ENCODE measurements at places on chromosomes 5 and 9. TPM values are rescaled to one million over a fixed set of nuclear protein-coding genes. Genes with fewer than 3 reads are reported as not detected.

LHX2 gene
- total RNA-seq = not detected

DNA sequence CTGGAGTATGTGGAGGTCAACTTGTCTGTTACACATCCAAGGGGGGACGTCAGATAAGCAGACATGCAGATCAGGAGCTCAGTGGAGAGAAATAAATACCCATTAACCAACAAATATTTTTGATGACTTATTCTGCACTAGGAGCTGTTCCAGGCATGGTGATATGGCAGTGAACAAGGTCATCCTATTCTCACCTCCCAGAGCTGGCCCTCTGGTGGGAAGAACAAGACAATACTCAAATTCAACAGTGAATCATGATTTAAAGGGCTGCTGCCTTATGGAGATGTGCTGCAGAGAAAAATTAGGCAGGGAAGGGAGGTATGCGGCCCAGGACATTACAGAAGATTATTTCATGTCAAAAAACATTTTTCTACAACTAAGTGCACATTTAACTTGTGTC, 36.5 kb downstream of the SYK start:
- H3K27ac ChIP-seq = no peak overlapping the region
- H3K4me3 ChIP-seq = no peak overlapping the region
- DNase-seq = no peak
- H3K27me3 ChIP-seq = peaks cover under 1% of the 10 kb centered on the region
- no peaks in the 10 kb centered on the region for H3K36me3 ChIP-seq

GRCh38 chr5:109099081-109099480, 310.7 kb downstream of the PJA2 start:
- no peaks in the 10 kb centered on the region for H3K27me3 ChIP-seq
- no peak overlapping the region for H3K4me3 ChIP-seq
- DNase-seq = no peak
- H3K4me1 ChIP-seq = no peaks in the 10 kb centered on the region
- H3K36me3 ChIP-seq = no peaks in the 10 kb centered on the region

DNA sequence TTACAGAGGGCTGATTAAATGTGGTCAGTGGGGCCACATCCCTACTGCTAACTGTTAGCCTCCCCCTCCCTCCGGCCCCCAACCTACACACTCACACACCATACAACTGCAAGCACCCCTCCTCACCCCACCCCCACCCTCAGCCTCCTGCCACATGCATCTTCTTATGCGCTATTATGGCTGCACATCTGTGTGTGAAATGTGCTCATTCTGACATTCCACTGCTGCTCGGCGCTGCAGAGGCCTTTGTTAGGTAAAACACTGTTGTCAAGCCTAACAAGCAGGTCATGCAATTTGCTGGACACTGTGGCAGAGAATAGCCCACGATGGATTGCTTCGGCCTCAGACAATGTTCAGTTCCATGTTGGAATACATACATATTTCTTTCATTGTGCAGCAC, 173.6 kb downstream of the NR2F1-AS1 start:
- no peaks in the 10 kb centered on the region for H3K27me3 ChIP-seq
- no peak for DNase-seq
- H3K36me3 ChIP-seq = no peaks in the 10 kb centered on the region
- H3K27ac ChIP-seq = no peak overlapping the region

All from activated CD4-positive, alpha-beta memory T cell treated with anti-CD3 and anti-CD28 coated beads for 36 hours (primary cell).